ENCODE measurements at places on chromosomes 2 and 18. TPM values are rescaled to one million over a fixed set of nuclear protein-coding genes. Genes with fewer than 3 reads are reported as not detected.
A peak's percentile ranks its signal among the peaks of the same experiment; 100 is the strongest.

DNA sequence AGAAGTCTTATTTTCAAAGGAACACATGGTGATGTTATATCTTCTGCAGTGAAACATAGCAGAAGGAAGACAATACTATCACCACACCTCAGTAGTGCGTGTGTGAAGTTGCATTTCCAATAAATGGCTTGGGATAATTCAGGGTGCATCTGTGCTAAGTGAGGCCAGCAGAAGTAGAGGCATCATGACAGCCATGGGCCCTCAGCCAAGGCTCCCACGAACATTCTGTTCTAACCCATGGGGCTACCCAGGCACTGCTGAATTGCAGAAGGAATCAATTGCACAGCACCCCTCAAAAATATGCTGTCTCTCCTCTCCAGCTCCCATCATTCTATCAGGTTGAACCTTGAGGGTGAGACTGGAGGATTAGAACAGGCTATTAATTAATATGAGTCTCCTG, 139.5 kb downstream of the RIF1 start:
- H3K27me3 ChIP-seq: no peaks in the 10 kb centered on the region
- no peak overlapping the region for H3K27ac ChIP-seq
- H3K4me1 ChIP-seq: no peaks in the 10 kb centered on the region
- H3K36me3 ChIP-seq: peaks cover 69% of the 10 kb centered on the region
- no peak overlapping the region for H3K4me3 ChIP-seq

GRCh38 chr18:26406324-26406723, 142.0 kb downstream of the KCTD1 start:
- no peak overlapping the region for H3K27ac ChIP-seq
- H3K4me3 ChIP-seq: no peak overlapping the region
- no peaks in the 10 kb centered on the region for H3K4me1 ChIP-seq
- no peak for DNase-seq
- no peaks in the 10 kb centered on the region for H3K36me3 ChIP-seq

GRCh38 chr2:11056614-11057013, 98.7 kb upstream of the SLC66A3 start:
- H3K27me3 ChIP-seq: no peaks in the 10 kb centered on the region
- no peaks in the 10 kb centered on the region for H3K36me3 ChIP-seq
- H3K4me1 ChIP-seq: no peaks in the 10 kb centered on the region
- DNase-seq: no peak
- no peak overlapping the region for H3K27ac ChIP-seq

DNA sequence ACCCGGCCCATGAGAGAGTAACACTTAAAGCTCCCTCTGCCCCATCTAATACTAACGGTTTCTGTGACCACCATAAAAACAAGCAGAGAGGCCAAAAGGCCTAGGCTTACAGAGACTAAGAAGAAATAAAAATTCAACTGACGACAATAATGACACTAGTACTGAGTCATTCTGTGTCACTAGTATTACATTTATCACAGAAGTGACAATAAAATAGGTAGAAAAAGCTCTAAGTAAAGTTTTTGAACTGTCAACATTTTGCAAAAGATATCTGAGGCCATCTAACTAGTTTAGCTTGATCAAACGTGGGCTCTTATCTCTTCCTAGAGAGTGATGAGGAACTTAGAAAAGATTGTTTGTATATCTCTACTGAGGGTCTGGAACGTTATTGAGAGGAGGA, 35.6 kb downstream of the AP1S3 start:
- no peaks in the 10 kb centered on the region for H3K27me3 ChIP-seq
- no peak overlapping the region for H3K4me3 ChIP-seq
- DNase-seq: no peak
- H3K27ac ChIP-seq: no peak overlapping the region
- H3K4me1 ChIP-seq: no peaks in the 10 kb centered on the region

GRCh38 chr18:732371-732770, 19.9 kb upstream of the ENOSF1 start:
- no peaks in the 10 kb centered on the region for H3K27me3 ChIP-seq
- no peak for DNase-seq
- H3K4me3 ChIP-seq: no peak overlapping the region
- H3K4me1 ChIP-seq: no peaks in the 10 kb centered on the region
- H3K27ac ChIP-seq: no peak overlapping the region

GRCh38 chr2:199488772-199489400, 31.1 kb upstream of the SATB2 start:
- H3K4me3 ChIP-seq: no peak overlapping the region
- no peaks in the 10 kb centered on the region for H3K36me3 ChIP-seq
- no peak overlapping the region for H3K27ac ChIP-seq
- no peaks in the 10 kb centered on the region for H3K4me1 ChIP-seq
- DNase-seq: peak; percentile 36

GRCh38 chr2:203835892-203836800, 31.4 kb upstream of the CTLA4 start:
- H3K4me1 ChIP-seq: no peaks in the 10 kb centered on the region
- H3K27ac ChIP-seq: no peak overlapping the region
- no peaks in the 10 kb centered on the region for H3K36me3 ChIP-seq
- no peak overlapping the region for H3K4me3 ChIP-seq
- no peak for DNase-seq
- no peaks in the 10 kb centered on the region for H3K27me3 ChIP-seq

DNA sequence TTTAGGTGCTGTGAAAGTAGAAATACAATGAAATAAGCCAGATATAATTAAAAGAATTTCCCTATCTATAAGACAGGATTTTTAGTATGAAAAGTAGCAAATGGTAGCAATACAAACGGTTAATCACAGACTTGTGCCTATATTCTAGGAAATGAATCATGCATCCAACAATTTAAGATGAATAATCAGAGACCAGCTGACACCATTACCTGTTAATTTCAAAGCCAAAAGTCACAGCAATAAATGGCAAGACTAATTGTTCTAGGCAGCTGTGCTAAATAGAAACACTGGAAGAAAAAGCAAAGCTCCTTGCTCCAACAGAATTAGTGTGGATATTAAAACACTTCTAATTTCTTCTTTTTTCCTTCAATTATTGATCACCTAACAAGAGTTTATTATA, 35.1 kb upstream of the MPP4 start:
- peaks cover 15% of the 10 kb centered on the region for H3K36me3 ChIP-seq
- DNase-seq: no peak
- H3K27ac ChIP-seq: no peak overlapping the region
- H3K27me3 ChIP-seq: no peaks in the 10 kb centered on the region

DNA sequence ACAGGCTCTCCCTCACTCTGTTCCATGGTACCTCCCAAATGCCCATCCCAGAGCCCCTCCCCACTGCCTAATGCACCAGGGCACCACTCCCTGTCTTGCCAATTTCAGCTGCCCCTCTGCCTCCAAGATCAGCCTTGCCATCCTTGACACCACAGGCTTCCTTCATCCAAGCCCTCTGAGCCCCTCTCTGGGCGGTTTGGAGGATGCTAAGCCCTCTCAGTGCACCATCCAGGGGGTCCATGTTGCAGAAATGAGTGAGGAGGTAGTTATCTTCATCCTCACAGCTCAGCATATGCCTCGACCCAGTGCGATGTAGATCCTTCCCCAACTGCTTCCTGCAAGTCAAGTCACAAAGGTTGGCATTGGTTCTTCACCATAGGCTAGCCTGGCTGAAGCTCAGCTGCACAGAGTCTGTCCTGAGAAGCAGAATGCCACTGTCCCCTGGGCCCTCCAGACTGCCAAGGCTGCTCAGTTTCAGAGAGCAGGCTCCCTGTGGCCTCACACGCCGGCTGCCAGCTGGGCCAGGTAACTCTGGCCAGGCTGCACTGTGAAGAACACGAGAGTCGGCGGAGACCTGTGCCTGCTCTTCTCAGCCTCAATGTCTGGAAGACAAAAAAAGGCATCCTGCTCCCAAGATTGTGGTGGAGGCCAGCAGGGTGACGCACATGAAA, 9.9 kb upstream of the MAP3K2 start:
- H3K4me1 ChIP-seq: peaks cover 33% of the 10 kb centered on the region
- peak overlapping the region; percentile 6 for H3K27ac ChIP-seq

GRCh38 chr2:149613704-149614103, 26.1 kb upstream of the MMADHC start:
- no peaks in the 10 kb centered on the region for H3K27me3 ChIP-seq
- H3K4me3 ChIP-seq: no peak overlapping the region

GRCh38 chr2:57296795-57297517, 749.6 kb upstream of the VRK2 start:
- no peak overlapping the region for H3K4me3 ChIP-seq
- no peak for DNase-seq
- H3K27me3 ChIP-seq: no peaks in the 10 kb centered on the region
- no peaks in the 10 kb centered on the region for H3K4me1 ChIP-seq
- no peak overlapping the region for H3K27ac ChIP-seq
- H3K36me3 ChIP-seq: no peaks in the 10 kb centered on the region

DNA sequence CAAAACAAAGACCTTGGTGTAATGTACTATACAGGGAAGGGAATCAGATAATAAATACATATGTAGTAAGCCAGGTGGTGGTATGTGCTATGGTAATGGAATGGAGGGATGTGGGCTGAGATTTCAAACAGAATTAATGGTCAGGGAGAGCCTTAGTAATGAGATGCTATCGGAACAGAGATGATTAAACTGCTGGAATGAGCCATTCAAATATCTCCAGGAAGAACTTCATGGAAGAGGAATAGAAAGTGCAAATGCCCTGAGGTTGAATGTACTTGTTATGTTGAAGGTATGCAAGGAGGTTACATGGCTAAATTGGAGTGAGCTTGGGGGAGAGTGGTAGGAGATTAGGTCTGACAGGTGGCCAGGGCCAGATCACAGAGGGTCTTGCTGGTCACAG, 5.1 kb downstream of the SERPINB11 start:
- no peaks in the 10 kb centered on the region for H3K4me1 ChIP-seq
- no peak overlapping the region for H3K4me3 ChIP-seq
- H3K27me3 ChIP-seq: no peaks in the 10 kb centered on the region
- no peak for DNase-seq

GRCh38 chr18:57043241-57043640, 103.6 kb upstream of the BOD1L2 start:
- H3K4me1 ChIP-seq: no peaks in the 10 kb centered on the region
- H3K36me3 ChIP-seq: no peaks in the 10 kb centered on the region
- no peak for DNase-seq
- H3K27me3 ChIP-seq: no peaks in the 10 kb centered on the region
- no peak overlapping the region for H3K4me3 ChIP-seq

GRCh38 chr2:47313141-47313691, 89.7 kb upstream of the MSH2 start:
- no peak overlapping the region for H3K27ac ChIP-seq
- no peaks in the 10 kb centered on the region for H3K36me3 ChIP-seq
- DNase-seq: no peak
- H3K4me3 ChIP-seq: no peak overlapping the region
- peaks cover 12% of the 10 kb centered on the region for H3K4me1 ChIP-seq

- no peaks in the 10 kb centered on the region for H3K27me3 ChIP-seq
- H3K4me1 ChIP-seq: no peaks in the 10 kb centered on the region
- peaks cover 69% of the 10 kb centered on the region for H3K36me3 ChIP-seq
- no peak overlapping the region for H3K4me3 ChIP-seq
- peak; percentile 81 for DNase-seq
- H3K27ac ChIP-seq: no peak overlapping the region
These were observed 10.5 kb downstream of the CCDC93 start for GRCh38 chr2:118003396-118003824.

GRCh38 chr18:24402209-24402785, 4.7 kb upstream of the OSBPL1A start:
- H3K27me3 ChIP-seq: no peaks in the 10 kb centered on the region
- no peak overlapping the region for H3K4me3 ChIP-seq
- peaks cover 2% of the 10 kb centered on the region for H3K4me1 ChIP-seq
- no peaks in the 10 kb centered on the region for H3K36me3 ChIP-seq

GRCh38 chr2:160752475-160753330, 259.1 kb upstream of the RBMS1 start:
- no peak overlapping the region for H3K27ac ChIP-seq
- no peaks in the 10 kb centered on the region for H3K36me3 ChIP-seq
- no peaks in the 10 kb centered on the region for H3K4me1 ChIP-seq
- no peak for DNase-seq

DNA sequence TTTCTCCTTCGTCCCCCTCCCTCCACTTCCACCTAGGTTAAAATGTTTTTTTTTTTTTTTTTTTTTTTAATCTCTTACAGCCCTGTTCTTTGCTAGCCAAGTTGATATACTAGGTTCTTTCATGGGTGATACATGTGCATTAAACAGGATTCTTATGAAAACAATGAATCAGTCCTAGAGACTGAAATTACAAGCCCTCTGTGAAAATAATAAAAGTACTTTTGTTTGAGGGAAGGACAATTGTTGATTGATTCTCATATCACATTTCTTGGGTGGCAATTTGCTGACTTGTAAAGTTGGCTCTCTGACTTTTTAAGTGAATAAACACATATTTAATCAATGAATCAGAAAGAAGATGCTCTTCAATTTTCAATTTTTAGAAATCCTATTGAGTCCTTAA, 639.9 kb downstream of the LRP1B start:
- DNase-seq: no peak
- H3K4me1 ChIP-seq: no peaks in the 10 kb centered on the region
- H3K36me3 ChIP-seq: no peaks in the 10 kb centered on the region
- H3K27ac ChIP-seq: no peak overlapping the region
- H3K4me3 ChIP-seq: no peak overlapping the region
- no peaks in the 10 kb centered on the region for H3K27me3 ChIP-seq

DNA sequence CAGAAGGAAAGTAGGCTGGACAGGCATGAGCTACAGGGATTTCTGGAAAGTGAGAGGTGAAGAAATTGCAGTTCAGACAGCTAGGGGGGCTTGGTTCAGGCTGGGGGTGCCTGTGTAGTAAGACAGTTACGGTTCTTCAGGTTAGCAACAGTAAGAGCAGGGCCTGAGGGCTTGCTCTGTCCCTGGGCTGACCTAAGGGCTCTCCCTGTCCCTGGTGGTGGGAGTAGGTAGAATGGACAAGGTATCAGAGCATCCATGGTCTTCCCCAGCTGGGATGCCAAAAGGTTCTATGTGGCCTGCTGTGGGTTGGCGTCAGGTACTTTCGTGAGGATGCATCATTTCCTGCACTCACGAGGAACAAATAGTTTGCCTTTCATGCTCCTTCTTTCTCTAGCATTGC, 34.6 kb upstream of the TACR1 start:
- H3K27ac ChIP-seq: no peak overlapping the region
- no peaks in the 10 kb centered on the region for H3K36me3 ChIP-seq
- H3K27me3 ChIP-seq: no peaks in the 10 kb centered on the region
- no peak for DNase-seq
- H3K4me1 ChIP-seq: no peaks in the 10 kb centered on the region

DNA sequence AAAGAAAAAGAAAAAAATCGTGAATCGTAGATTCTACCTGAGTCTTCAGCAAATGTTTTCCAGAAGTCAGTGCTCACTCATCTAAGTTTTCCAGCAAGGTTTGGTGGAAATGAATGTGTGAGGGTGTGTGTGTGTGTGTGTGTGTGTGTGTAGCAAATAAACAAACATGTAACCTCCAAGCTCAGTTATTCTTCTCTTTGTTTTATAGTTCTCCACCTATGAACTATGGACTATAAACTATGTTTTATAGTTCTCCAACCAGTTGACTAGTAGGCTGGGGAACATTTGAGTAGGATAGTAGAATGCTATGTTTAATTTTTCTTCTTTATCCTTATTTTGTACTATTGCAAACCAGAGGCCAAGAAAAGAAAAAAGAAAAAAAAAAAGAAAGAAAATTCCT, 44.6 kb upstream of the SERPINE2 start:
- no peaks in the 10 kb centered on the region for H3K4me1 ChIP-seq
- no peak overlapping the region for H3K4me3 ChIP-seq
- no peak overlapping the region for H3K27ac ChIP-seq
- H3K27me3 ChIP-seq: no peaks in the 10 kb centered on the region
- H3K36me3 ChIP-seq: no peaks in the 10 kb centered on the region

The MAB21L4 gene
- not detected for total RNA-seq

The SAG gene
- 0.18 TPM for total RNA-seq

The RNF138 gene
- 27.8 TPM for total RNA-seq

The HPCAL1 gene
- total RNA-seq: 18.8 TPM

The GPR155 gene
- total RNA-seq: 3.8 TPM

The TOGARAM2 gene
- 1.2 TPM for total RNA-seq

The EVA1A gene
- total RNA-seq: 6.9 TPM

The FBXO11 gene
- 39.9 TPM for total RNA-seq

Measured in muscle of leg (tissue), 16 donors.